CD4-positive, alpha-beta T cell treated with Interleukin-17A for 1 hour (primary cell): ENCODE measurements at places on chromosomes 4 and X.

GRCh38 chrX:110531873-110532580 lies 173.4 kb downstream of the RTL9 start:
- DNase-seq: no peak

- peak; percentile 84 for DNase-seq
Observed at GRCh38 chr4:38856524-38857337, at the start of gene TLR6. Gene TLR6, minus strand, starts transcription at chr4:38856817. Its CDS starts 27,344 bp downstream, at chr4:38829473.

DNA sequence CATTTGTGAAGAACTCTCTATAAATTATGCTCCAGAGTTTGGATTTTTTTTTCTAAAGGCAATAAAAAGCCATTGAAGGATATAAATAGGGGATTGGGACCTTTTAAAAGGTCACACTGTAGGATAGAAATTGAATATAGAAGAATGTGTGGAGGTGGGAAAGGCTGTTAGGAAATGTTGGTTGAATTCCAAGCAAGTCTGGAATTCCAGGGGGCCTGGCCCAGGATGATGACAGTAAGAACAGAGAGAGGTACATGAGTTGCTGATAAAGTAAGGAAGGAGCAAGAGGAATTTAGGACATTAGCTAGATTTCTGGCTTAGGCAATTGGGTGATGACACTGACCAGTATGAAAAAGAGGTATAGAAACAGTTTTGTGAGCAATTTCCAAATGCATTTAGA lies 95.4 kb upstream of the USP38 start:
- no peak for DNase-seq

GRCh38 chr4:170089274-170089667 lies 485 bp downstream of the AADAT start:
- no peak for DNase-seq

- no peak for DNase-seq
Observed at GRCh38 chr4:87425711-87426110, 3.3 kb downstream of the NUDT9 start.

GRCh38 chr4:48121180-48121579 lies 12.9 kb downstream of the TXK start:
- DNase-seq: no peak

GRCh38 chr4:94621491-94622080 lies 136.2 kb upstream of the BMPR1B start:
- DNase-seq: peak; percentile 40

DNA sequence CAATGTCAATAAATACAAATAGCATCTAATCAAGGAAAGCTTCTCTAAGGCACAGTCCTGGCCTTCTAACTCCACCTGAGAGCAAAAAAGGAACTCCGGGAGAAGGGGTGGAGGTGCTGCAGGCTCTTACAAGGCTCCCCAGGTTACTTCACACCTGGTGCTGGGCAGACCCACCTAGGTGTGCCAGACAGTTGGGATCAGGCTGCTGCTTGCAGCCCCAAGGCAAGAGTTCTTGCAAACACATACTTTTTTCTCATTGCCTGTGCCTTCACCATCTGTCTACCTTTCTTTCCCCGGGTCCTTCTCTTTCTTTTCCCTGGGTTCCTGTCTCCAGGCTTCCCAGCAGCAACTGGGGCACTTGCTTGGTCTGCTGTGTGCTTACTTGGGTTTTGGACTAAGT lies 81.4 kb upstream of the STIM2 start:
- DNase-seq: no peak

GRCh38 chr4:17721496-17722355 lies 59.7 kb downstream of the FAM184B start:
- DNase-seq: no peak

GRCh38 chrX:70509078-70509477 lies 64.4 kb downstream of the DLG3 start:
- DNase-seq: no peak

GRCh38 chr4:174505892-174506291 lies 16.4 kb downstream of the HPGD start:
- no peak for DNase-seq

- no peak for DNase-seq
Observed at GRCh38 chr4:113440371-113440770, 321.2 kb downstream of the CAMK2D start.

DNA sequence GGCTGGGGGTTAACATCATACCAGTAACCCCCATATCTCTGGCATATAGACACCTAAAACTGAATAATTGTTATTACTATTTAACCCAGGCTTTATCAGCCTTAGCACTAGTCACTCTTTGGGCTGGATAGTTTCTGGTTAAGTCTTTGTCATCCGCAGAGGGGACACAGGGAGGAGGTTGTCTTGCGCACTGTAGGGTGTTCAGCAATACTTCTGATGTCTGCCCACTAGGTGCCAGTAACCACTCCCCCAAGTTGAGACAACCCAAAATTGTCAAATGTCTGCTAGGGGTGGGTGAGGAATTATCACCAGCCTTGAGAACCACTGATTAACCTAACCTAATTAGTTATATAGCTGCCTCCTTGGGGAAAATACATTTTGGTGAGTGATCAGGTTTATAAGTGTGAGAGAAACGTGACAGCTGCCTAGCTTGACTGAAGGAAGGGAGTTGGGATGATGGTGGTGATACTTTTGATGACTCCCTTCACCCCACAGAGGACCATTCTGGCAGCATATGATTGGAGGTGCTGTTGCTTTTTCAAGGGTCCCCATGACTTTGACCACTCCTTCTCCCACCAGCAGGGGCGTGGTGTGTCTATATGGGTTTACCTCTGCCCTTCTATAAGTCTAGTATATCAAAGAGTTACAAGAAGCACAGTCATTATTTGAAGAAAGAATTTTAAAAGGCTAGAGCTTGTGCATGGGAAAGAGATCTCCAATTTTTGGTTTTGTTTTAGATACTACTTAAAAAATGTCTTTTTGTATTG lies 140.9 kb downstream of the STIM2 start:
- no peak for DNase-seq

DNA sequence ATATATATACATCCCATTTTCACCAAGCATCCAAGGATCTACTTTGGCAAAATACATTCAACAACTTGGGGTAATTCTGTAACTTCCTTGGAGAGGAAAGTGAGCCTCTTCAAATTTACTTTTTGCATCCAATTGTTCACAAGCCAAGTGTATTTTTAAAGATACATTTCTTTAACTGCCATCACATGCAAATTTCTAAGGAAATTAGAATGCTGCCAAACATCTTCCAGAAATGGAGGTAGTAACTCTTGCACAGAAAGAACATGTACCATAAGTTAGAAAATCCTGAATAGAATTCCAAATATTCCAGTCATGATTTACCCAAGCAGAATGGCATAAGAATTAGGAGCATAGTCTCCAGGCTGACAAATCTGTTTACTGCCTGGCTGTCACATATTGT lies 220.5 kb upstream of the NWD2 start:
- no peak for DNase-seq

DNA sequence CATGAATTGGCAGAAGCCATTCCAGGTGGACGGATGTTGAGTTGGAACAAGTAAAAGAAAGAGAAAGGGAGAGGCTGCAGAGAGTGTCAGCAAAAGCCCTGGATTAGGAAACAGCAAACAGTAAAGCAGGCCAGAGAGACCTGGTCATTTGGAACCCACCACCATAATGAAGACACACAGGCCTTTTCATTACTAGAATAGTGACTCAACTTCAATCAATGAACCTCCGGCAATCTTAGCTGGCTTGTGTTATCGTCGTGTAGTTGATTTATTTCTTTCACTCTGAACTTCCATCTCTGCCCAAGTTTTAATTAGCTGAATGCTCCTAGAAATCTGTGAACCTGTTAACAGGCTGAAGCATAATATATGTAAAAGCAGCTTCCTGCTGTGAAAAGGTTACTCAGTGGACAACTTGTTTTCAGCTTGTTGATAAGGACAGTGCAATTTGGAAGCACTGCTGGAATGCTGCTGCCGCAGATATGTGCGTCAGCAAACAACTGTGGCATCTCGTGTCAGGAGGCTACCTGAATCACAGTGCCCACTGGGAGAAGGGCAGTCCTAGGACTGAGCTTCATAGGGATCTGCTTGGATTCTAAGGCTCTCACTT lies 68.8 kb downstream of the SPANXN4 start:
- DNase-seq: no peak

- no peak for DNase-seq
Observed at GRCh38 chr4:186592445-186592844, 37.1 kb upstream of the MTNR1A start.

GRCh38 chr4:187940299-187940698 lies 55.3 kb upstream of the ZFP42 start:
- no peak for DNase-seq

- no peak for DNase-seq
Observed at GRCh38 chr4:109276482-109277095, 25.9 kb downstream of the COL25A1 start.

DNA sequence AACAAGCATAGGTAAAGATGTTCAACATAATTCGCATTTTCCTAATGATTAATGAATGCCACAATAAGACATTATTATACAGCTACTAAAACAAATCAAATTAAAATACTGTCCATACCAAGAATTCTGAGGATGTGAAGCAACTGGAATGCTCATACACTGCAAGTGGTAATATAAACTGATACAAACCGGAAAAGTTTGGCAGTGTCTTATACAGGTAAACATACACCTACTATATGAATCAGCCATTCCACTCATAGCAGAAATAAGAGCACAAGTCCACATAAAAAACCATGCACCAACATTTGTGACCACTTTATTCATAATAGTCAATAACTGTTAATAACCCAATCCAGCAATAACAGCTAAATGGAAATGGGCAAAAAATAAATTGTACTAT lies 79.3 kb downstream of the FBXW7 start:
- no peak for DNase-seq

GRCh38 chr4:17934286-17934685 lies 87.3 kb downstream of the LCORL start:
- DNase-seq: no peak

GRCh38 chr4:6425911-6426310 lies 46.5 kb downstream of the PPP2R2C start:
- DNase-seq: no peak

DNA sequence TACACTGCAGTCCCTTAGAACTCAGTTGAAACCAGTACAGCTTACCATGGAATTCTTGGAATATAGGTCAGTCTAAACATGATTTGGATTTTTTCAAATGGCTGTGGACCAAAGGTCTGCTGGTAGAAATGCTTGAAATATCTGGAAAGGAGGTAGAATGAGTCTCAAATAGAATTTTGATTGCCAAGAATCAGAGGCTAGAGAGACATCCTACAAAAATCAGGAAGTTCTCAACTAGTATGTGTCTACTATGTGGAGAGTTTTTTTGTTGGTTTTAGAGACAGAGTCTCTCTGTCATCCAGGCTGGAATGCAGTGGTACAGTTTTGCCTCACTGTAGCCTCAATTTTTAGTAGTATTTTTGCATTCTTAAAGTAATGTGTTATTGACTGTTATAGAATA lies 53.6 kb downstream of the PAQR3 start:
- no peak for DNase-seq

GRCh38 chr4:3405176-3405575 lies 36.6 kb upstream of the HGFAC start:
- no peak for DNase-seq

GRCh38 chr4:141921293-141921692 lies 284.9 kb downstream of the IL15 start:
- no peak for DNase-seq

- no peak for DNase-seq
Observed at GRCh38 chrX:122591546-122591945, 592.5 kb upstream of the GRIA3 start.

DNA sequence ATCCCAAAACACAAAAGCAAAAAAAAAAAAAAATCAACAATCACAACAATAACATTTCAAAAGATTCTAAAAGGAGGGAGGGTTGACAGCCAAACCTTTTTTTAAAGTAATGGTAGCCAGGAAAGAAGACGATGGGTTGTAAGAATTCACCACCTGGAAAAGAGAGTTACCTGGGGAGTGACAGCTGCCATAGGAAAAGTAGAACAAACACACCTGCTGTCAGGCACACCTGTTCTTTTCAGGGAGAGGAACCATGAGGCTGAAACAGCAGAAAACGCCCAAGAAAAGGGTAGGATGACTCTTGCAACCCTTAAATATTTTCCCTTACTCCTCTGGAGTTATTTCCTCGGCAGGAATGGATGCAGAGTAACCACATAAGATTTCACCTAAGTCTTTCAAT lies 388.4 kb upstream of the TEX13C start:
- no peak for DNase-seq

DNA sequence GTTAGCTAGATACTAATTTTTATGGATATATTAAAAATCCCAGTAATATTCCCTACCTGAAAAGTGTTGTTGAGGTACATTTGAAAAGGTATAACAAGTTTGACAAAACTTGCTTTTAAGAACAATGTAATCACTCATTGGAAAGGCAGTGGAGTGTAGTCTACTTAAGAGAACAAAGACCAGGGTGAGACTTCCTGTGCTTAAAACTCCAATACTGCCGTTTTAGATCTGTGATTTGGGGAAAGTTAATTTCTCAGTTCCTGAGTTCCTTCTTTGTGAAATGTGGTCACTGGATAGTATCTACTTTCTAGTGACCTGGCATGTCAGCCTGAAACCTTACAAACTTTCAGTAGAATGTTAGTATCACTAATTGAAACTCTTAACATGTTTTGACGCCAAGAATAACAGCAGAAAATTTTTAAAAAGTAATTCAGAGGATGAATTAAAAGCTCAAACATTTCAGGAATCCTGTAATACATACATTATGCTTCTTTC lies 56.8 kb downstream of the PCDH7 start:
- no peak for DNase-seq

DNA sequence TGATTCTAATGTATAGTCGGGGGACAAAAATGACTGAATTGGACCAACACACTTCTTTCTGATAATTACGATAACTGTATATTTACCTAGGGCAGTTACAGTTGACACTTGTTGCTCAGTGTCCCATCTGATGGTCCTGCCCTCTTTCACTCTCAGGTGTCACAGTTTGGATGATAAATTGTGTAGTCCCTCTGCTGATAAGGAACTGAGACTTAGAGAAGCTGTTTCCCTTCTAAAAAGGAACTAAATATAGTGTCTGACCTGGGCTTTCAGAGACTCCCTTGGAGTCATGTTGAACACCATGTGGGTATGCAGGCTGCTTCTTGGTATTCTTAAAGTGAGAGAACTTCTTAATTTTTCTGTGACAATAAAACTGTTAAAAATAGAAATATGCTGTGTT lies 23.7 kb upstream of the PNPLA4 start:
- DNase-seq: no peak

- no peak for DNase-seq
Observed at GRCh38 chr4:48667148-48667547, 112.9 kb downstream of the FRYL start.

DNA sequence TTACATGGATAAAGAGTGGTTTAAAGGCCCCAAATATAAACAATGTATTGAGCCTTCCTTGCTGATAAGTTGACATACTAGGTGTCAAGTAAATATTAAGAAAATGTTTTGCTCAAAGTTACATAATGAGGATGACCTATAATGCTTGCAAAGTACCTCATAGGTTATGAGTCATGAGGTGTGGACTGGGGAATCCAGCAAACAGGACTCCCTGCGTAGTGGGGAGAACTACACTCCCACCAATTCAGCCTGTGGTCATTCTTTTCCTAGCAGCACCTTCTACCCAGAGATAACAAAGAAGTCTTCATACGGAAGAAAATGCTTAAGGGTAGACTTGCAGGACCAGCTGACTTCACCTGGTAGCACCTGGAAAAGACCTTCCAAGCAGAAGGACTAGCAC lies 418.9 kb upstream of the CPEB2 start:
- no peak for DNase-seq

GRCh38 chr4:10596586-10597290 lies 87.8 kb downstream of the CLNK start:
- no peak for DNase-seq

- no peak for DNase-seq
Observed at GRCh38 chr4:75699299-75699698, 25.1 kb upstream of the USO1 start.
